Breast epithelium (tissue), 4 donors: ENCODE measurements at places on chromosomes 7 and 10. TPM values are rescaled to one million over a fixed set of nuclear protein-coding genes. Genes with fewer than 3 reads are reported as not detected.

The NME8 gene
- not detected for total RNA-seq

The SYPL1 gene
- 96.2 TPM for total RNA-seq

The ZNF485 gene
- total RNA-seq, result 4.5 TPM

The MSMB gene
- total RNA-seq, result not detected

The BZW2 gene
- total RNA-seq, result 68.8 TPM

The HOXA13 gene
- 0.33 TPM for total RNA-seq

The PBLD gene
- 5.9 TPM for total RNA-seq

The CDHR3 gene
- 6.4 TPM for total RNA-seq

The ACTL6B gene
- not detected for total RNA-seq

The NUTM2E gene
- 0.73 TPM for total RNA-seq

The PNLIPRP1 gene
- not detected for total RNA-seq

The STEAP4 gene
- total RNA-seq, result 49.3 TPM

The HELLS gene
- total RNA-seq, result 9.8 TPM

The SYCE1 gene
- total RNA-seq, result 3.9 TPM

The BAIAP2L1 gene
- total RNA-seq, result 8.5 TPM

The SORCS1 gene
- 0.73 TPM for total RNA-seq

The CALD1 gene
- 335 TPM for total RNA-seq

The MRLN gene
- total RNA-seq, result not detected

The NACAD gene
- total RNA-seq, result 7.5 TPM

The SLC29A3 gene
- 5.6 TPM for total RNA-seq

The EGFR gene
- 61.9 TPM for total RNA-seq

The HABP2 gene
- not detected for total RNA-seq

The CDK1 gene
- total RNA-seq, result 0.98 TPM
